Dorsolateral prefrontal cortex (tissue), 122 donors: ENCODE measurements at places on chromosomes 11 and 22. TPM values are rescaled to one million over a fixed set of nuclear protein-coding genes. Genes with fewer than 3 reads are reported as not detected.

Gene EML3
- total RNA-seq, result 21.8 TPM

Gene MMP8
- 1.1 TPM for total RNA-seq

Gene TRIM3
- 48.2 TPM for total RNA-seq

Gene MUC5B
- total RNA-seq, result not detected

Gene USH1C
- total RNA-seq, result 16.3 TPM

Gene CNTN5
- total RNA-seq, result 8.0 TPM
